ENCODE measurements at places on chromosomes 4 and X. TPM values are rescaled to one million over a fixed set of nuclear protein-coding genes. Genes with fewer than 3 reads are reported as not detected.

The SMIM10L2A gene
- 7.0 TPM for total RNA-seq

- no peak for DNase-seq
Observed at GRCh38 chr4:169030562-169030982, 20.5 kb upstream of the CBR4 start.

DNA sequence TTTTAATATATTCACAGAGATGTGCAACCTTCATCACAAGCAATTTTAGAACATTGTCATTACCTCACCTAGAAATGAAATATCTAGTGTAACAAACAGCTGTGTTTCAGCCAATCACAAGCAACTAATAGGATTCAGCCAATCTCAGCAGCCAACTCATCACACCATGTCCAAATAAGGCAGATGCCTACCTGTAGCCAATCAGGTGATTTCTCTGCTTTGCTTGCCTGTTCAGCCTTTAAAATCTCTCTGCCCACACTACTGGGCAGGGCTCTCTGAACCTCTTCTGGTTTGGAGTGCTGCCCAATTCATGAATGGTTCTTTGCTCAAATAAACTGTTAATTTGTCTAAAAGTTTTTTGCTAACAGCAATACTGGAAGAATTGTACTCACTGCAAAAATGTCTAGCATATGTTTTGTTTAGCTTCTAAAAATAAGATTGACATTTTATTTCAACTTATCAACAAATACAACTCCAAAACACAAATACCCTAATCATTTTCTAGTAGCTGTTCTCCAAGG, 52.4 kb upstream of the IGFBP7 start:
- DNase-seq = no peak

- no peak for DNase-seq
Observed at GRCh38 chr4:53281438-53281837, 84.4 kb downstream of the SCFD2 start.

DNA sequence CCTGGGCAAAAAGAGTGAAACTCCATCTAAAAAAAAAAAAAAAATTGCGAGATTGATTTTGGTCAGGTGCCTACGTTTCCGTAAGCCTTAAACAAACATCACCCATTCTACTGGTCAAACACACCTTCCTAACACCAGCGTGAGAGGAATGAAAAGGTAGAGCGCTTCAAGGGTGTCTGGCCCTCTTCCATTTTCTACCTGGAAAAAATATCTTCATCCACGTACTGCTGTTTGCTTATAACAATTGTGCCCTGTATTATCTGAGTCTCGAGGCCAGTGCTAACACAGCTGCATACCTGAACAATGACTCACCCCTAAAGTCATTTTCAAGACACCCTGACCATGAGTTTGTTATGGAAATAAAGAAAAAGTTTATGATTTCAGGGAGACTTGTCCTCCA, 13.9 kb downstream of the TMSB4X start:
- no peak for DNase-seq

GRCh38 chr4:138344054-138344453, 101.9 kb upstream of the SLC7A11 start:
- no peak for DNase-seq

GRCh38 chr4:107129076-107129475, 93.0 kb upstream of the DKK2 start:
- DNase-seq = no peak

- DNase-seq = no peak
Observed at GRCh38 chr4:132479543-132479942, 669.6 kb upstream of the PCDH10 start.

- DNase-seq = no peak
Observed at GRCh38 chrX:12139934-12140611, 1.8 kb downstream of the FRMPD4 start.

Data from H7 (cell line).